Ascending aorta (tissue), 2 donors: ENCODE measurements at places on chromosomes 6 and 20. TPM values are rescaled to one million over a fixed set of nuclear protein-coding genes. Genes with fewer than 3 reads are reported as not detected.

PTGIS gene
- 288 TPM for total RNA-seq

GRCh38 chr6:163667372-163668060 lies 253.0 kb downstream of the QKI start:
- peak; percentile 66 for DNase-seq

SEL1L2 gene
- not detected for total RNA-seq

DNA sequence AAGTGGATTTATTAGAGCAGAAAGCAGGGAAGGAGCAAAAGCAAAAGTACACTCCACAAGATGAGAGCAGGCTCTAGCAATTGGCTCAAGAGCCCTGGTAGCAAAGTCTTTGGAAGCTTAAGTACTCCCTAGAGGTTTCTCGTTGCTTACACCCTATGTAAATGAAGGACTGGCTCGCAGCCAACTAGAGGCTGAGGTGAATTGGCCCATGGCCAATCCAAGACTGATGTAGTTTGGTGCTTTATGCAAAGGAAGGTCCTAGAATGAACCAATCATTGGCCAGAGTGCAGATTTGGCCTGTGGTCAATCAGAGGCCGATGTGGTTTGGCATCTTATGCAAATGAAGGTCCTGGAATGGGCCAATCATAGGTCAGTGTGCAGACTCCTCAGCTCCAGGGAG lies 191.3 kb upstream of the ARID1B start:
- DNase-seq: no peak

PTCRA gene
- total RNA-seq: not detected

GRCh38 chr6:68758559-68758958 lies 123.5 kb downstream of the ADGRB3 start:
- DNase-seq: no peak

TINAG gene
- not detected for total RNA-seq

SF3B5 gene
- 123 TPM for total RNA-seq

- DNase-seq: no peak
Measured at GRCh38 chr6:161834426-161834825, 560.6 kb upstream of the AGPAT4 start.

DLK2 gene
- total RNA-seq: not detected

SMOC2 gene
- 102 TPM for total RNA-seq

DNA sequence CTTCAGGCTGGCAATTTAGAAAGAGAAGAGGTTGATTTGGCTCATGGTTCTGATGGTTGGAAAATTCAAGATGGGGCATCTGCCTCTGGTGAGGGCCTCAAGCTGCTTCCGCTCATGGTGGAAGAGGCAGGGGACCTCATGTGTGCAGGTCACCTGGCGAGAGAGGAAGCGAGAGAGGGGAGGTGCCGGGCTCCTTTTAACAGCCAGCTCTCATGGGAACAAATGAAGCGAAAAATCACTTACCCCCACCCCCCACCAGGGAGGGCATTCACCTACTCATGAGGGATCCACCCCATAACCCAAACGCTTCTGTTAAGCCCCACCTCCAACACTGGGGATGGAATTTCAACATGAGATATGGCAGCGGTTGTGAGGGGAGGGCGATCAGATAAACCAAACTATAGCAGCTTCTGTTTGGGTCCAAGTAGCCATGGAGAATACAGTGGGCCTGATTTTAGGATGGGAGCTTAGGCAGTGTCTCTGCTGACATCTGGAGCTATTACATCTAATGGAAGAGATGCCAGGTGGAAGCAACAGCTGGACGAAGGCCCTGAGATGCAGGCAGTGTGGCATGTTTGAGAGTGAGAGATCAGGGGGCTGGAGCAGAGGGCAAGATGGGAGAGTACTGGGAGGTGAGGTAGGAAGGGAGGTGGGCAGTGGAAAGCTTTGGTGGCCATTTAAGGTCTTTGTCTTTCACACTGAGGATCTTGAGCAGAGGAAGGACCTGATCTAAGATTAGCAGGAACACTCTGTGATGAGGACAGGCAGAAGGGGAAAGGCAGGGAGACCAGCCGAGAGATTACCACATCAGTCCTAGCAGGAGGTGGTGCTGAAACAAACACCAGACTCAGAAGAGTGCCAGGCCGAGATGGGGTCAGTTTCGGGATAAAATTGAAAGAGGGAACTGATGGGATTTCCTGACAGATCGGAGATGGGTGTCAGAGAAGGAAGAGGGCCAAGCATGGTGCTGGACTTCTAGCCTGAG lies 161.8 kb downstream of the NFATC2 start:
- no peak for DNase-seq

GRCh38 chr6:125533710-125534397 lies 215.6 kb upstream of the HEY2 start:
- DNase-seq: no peak

- DNase-seq: no peak
Measured at GRCh38 chr6:154842833-154843232, 109.6 kb downstream of the SCAF8 start.

GRCh38 chr6:153003366-153003690 lies 819 bp upstream of the MTRF1L start:
- no peak for DNase-seq

DNA sequence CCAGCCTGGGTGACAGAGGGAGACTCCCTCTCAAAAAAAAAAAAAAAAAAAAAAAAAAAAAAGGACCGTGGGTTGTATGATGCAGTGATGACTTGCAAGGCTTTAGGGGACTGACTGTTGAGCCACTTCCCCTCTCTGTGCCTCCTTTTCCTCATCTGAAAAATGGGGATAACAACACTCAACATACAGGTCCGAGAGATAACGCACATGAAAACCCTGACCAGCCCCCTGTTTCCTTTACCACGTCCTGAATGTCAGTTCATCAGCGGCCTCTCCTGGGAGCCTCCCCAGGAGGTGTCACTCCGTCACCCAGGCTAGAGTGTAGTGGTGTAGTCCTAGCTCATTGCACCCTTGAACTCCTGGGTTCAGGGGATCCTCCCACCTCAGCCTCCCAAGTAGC lies 3.9 kb downstream of the SLA2 start:
- DNase-seq: no peak

GRCh38 chr6:42300701-42301100 lies 83.0 kb upstream of the MRPS10 start:
- DNase-seq: no peak

- no peak for DNase-seq
Measured at GRCh38 chr20:19725814-19726525, 32.1 kb upstream of the RIN2 start.

DNA sequence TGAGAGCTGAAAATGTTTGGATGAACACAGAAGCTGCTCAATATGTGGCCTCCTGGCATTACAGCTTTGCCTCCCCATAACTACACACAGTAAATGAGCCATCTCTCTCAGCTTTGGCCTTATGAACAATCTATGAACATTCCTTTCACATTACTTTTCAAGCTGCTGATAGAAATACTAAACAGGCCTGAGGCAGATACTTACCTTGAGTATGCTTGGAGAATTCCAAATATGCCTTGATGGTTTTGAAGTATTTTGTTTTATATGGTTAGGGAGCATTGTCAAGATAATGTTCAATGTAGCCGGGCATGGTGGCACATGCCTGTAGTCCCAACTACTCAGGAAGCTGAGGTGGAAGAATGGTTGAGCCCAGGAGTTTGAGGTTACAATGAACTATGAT lies 104.5 kb downstream of the CD24 start:
- no peak for DNase-seq

DNA sequence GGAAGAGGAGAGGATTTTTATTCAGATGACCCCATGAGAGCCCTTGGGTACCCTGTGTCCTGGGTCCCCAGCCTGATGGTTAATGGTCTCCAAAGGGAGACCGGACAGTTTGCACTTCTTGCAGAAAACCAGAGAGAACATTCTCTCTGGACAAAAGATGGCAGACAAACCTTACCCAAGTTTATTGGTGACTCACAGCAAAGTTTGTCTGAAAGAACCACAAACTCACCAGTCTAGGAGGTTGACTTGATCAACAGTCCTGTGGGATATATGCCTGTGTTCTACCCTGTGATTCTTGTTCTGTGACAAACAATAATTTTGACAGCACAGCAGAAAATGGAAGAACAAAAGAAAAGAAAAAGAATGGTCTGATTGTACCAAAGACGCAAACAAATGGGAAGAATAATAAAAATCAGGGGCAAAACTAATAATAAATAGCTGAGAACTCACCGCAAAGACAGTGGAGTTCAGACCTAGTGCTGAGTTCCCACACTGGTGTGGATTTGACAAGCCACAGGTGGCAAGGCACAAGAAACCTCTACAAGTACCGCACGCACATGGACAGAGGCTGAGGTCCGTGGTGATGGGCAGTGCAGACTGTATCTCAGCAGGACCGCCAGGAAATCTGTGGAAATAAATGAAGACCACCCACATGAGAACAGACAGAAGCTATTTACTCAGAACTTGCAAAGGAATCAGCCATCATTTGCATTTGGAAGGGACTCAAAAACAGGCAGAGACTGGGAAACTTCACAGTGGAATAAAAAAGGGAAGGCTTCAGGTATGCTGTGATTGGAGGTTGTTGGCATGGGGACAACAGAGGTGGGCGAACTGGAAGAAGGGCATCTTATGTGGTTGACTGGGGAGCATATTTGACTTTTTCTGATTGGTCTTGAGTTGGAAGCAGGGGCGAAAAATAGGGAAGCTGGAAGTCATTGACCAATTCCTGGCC lies 246.3 kb upstream of the RNF24 start:
- no peak for DNase-seq

GRCh38 chr20:46205349-46205748 lies 87.2 kb downstream of the CD40 start:
- DNase-seq: no peak

GRCh38 chr6:40187535-40188144 lies 253.4 kb upstream of the MOCS1 start:
- no peak for DNase-seq
